Sciatic nerve (tissue), 2 donors: ENCODE measurements at places on chromosomes 11 and 22.

DNA sequence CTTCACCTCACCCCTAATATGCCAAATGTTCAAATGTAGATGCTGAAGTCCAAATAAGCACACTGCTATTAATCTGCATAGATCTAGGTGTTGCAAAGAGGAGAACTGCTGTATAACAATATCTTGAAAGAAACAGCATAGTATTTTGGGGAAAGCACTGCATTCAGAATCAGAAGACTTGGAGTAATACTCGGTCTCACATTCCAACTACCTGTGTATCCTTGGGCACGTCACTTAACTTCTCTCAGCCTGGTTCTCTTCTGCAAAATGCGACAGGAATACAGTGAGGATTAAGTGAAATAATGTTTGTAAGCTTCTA lies 332 bp upstream of the HMGXB4 start:
- DNase-seq: no peak

DNA sequence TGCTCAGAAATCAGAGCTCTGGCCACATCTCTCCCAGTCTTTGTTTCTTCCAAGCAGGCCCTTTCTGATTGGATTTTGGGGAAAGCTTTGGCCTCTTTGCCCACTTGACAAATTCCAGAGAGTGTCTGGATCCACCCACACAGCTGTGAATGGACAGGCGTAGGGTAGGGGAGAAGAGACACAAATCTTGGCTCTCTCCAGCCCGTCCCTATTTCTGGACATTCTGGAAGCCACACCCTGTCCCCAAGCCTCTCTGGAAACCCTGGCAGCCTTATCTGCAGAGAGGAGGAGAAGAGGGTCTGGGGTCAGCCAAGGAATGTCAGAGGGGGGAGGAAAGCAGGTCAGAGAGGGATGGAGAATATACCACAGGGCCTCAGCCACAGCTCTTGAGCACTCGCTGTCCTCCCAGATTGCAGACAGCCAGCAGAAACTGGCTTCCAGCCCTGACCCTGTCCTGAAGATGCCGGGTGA lies 59.5 kb upstream of the WNT11 start:
- DNase-seq: no peak

GRCh38 chr22:49998718-49999062 lies 13.9 kb downstream of the IL17REL start:
- DNase-seq: no peak

DNA sequence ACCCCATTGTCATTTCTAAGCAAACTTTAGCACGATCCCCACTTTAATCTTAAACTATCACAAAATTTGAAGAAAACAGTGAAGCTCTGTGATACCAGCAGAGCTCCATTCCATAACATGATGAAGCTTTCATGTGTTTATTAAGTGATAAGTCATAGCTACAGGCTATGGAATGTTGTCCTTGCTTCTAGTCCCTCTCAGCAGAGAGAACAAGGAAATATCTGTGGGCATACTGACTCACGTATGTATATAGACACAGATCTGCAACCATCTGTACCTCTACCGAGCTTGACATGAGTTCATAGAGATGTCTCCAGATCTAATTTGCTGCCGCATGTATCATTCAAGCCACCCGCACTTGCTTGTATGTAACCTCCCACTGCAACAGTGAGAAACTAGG lies 588.9 kb downstream of the ETS1 start:
- no peak for DNase-seq

- DNase-seq: no peak
Observed at GRCh38 chr11:76623884-76624419, 46.6 kb downstream of the LRRC32 start.

- DNase-seq: no peak
Observed at GRCh38 chr11:60307507-60308195, 19.4 kb upstream of the MS4A6E start.

GRCh38 chr11:117799634-117800033 lies 2.6 kb upstream of the DSCAML1 start:
- no peak for DNase-seq

DNA sequence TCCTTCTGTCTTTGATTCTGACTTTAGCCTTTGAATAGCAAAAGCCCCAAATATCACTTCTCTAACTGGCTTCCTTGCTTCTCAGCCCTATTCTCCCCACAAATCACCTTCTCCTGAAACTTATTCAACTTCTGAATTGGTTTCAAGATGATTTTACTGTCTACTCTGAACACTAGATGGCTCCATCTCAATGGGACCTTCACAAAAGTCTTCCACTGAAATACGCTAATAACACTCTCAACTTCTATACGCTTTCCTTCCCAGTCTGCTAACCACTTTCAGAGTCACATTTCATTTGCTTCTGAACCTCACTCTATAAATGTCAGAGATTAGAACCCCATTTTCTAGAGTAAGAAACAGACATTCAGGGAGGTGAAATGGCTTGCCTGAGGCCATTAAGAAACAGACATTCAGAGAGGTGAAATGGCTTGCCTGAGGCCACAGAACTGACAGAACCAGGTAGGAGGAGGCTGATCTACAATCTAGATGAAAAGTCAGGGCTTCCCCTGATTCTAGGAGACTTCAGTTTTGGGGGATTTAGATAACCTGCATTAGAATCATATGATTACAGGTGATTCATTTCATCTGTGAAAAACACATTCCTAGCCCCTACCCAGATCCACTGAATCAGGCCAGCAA lies 20.6 kb downstream of the MORC2 start:
- no peak for DNase-seq

DNA sequence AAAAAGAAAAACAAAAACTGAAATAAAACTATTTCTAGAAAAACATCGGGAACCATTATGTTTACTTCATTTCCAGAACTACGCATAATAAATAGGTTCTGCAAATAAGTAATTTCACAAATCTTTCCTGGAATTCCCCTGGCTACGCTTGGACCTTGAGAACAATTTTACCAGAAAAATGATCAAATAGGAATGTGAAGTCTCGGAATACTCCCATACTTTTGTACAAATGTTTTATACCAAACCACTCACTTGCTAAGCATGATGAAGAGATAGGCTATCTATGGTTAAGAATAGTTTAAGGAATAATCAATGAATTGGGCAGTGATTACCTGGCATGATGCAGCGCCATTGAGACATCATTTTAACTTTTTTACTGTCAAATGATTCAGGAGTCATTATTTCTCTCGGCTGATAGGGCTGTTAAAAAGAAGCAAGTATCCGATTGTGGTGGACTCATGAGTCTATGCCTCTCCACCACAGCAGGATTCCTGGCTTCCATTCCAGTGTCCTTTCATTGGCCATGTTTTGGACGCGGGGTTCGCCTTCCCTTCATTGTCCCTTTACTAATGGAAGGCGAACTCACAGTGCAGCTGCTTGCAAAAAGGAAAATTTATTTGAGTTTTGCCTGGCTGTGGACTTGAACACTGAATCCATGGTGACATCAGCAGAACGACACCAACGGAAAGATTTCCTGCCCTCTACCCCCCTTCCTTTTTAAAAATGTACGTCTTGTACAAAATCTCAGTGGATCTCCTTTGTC lies 39.9 kb upstream of the BLID start:
- no peak for DNase-seq

DNA sequence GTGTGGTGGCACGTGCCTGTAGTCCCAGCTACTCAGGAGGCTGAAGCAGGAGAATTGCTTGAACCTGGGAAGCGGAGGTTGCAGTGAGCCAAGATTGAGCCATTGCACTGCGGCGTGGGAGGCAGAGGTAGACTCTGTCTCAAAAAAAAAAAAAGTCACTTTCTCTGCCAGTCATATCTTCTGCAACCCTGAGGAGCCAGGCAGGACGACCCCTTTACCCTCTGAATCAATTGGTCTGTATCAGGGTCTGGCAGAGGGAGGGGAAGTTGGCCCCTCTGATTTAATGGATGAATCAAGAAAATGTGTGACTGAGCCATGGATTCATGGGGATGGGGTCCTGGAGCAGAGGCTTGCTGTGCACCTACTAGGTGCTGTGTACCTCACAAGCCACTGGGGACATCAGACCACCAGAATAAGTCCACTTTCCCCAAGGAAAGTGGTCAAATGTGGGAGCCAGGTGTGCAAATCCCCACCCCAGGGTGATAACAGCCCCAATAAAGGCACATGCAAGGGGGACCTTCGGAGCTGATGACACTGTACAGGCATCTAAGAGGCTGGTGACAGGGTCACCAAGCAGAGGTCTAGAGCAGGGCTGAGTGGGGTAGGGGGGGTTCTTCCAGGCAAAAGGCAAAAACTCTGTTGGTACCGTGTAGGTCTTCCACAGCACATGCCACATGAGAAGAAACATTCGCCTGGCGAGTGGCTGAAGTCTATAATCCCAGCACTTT lies 29.0 kb downstream of the TXN2 start:
- no peak for DNase-seq

- peak; percentile 55 for DNase-seq
Observed at GRCh38 chr11:76616676-76617552, 53.6 kb downstream of the LRRC32 start.

GRCh38 chr22:22043296-22044078 lies 60.9 kb upstream of the TOP3B start:
- DNase-seq: no peak
